ENCODE measurements at places on chromosomes 1 and 21. TPM values are rescaled to one million over a fixed set of nuclear protein-coding genes. Genes with fewer than 3 reads are reported as not detected.

DNA sequence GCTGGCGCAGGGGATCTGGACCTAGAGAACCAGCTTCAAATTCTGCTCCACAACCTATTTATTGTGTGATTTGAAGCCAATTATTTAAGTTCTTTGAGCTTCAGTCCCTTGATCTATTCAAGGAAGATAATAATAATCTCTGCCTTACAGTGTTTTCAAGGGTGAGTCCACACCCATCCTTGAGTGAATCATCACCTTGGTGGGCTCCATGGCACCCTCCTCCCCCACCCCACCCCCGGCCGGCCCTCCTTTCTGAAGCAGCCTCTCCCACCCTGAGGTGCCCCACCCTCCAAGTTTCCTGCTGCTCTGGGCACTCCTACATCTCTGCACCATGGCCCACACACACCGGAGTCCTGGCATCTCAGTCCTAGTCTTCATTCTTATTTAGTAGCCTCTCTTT lies 38.3 kb downstream of the TCP10L start:
- DNase-seq, result no peak

Gene MYCL
- 5.6 TPM for total RNA-seq

DNA sequence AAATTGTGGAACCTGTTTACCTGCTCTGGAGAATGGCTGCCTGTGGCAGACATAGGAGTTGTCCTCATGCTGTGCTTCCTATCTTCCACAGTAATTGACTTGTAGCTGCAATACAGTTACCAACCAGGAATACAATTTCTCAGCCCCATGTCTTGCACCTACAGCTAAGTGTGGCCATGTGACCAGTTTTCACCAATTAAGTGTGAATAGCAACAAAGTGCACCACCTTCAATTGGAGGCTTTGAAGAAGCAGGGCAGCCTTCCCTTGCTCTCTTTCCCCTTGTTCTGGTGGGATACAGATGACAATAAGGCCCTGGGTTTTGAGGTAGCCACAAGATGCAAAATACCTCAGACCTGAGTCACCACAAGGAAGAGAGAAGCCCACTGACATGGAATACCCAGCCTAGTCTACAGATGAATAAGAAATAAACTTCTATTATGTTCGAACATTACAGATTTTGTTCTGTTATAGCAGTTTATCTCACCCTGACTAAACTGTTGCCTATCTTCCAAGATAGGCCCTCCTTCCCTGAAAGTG lies 70.2 kb upstream of the S1PR1 start:
- no peak for DNase-seq

- no peak for DNase-seq
Observed at GRCh38 chr1:221165839-221166500, 286.7 kb downstream of the HLX start.

Gene OR2L13
- total RNA-seq, result not detected

DNA sequence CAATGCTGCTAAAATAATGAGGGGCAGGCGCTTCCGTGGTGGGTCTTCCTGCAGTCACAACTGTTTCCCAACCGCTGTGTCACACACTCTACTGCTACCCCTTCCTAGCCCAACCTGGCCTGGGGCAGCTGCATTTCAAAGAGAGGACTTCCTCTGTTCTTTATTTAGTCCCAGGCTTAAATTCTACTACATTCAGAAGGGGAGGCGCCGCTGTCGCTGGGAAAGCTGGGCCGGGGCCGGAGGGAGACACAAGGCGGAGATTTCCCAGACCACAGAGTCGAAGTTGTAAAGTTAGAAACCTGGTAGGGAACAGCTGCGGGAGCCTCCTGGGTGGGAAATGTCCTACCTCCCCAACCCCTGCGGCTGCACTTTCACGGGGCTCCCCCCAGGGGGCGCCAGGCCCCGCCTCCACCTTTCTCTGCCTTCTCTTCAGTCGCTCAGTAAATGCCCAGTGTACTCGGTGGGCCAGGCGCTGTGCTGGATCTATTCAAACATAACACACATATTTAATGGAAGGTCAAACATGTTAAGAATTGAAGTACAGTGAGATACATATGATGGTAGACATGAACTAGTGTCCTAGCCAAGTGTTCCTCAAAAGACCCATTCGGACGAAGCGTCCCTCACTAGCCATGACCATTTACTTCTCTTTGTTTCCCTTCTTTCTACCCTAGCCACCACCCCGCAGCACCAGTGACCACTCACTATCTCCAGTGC lies 23.1 kb downstream of the DYRK3 start:
- no peak for DNase-seq

DNA sequence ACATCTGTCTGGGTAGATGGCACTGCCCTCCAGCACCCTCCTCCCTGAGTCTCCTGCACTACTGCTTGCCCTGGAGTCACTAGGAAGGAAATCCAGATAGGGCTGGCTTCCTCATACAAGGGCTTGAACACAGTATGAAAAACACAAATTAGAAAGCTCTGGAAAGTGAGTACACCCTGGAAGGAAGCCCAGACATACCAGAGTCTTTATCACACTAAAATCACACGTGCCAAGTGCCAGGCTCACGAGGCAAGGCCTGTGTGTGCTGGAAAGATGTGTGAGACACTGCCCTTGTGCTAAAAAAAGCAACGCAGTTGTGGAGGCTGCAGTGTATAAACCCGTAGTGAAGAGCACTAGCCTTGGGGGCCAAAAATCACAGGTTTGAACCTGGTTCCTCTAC lies 28.3 kb upstream of the S100A7 start:
- DNase-seq, result peak; percentile 46

DNA sequence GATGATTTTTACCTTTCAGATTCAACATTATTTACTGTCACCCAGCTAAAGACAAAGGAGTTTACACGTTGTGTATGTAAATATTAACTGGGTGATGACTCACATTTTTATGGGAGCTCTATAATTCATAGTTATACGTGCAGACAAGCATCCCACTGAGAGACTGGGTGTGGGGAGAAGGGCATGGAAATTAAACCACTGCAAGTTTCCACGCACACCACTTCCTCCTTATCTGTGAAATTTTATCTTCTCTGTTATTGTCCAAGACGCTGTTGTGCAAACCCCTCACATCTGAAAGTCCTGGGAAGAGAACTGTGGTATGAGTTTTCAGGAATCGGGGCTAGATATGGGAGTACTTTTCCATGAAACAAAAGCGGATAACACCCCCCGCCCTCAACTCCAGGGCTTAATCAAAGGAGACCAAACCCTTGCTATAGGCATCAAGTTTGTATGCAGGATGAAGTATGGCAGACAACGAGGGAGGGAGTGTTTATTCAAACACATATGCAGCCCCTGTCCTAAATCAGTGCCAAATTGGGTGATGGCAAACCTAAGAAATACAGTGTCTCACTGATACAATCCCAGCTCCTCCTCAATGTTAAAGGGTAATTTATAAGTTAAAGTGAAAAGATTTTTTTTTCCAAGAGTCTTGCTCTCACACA lies 23.3 kb upstream of the DPT start:
- DNase-seq, result no peak

Gene SLFNL1
- total RNA-seq, result 0.03 TPM

- no peak for DNase-seq
Observed at GRCh38 chr1:243459059-243459458, 203.2 kb downstream of the SDCCAG8 start.

Gene SPRR1A
- 7.7 TPM for total RNA-seq

- no peak for DNase-seq
Observed at GRCh38 chr1:231973830-231974229, 347.2 kb downstream of the DISC1 start.

Gene OR2M3
- not detected for total RNA-seq

GRCh38 chr1:223339861-223340260 lies 24.1 kb downstream of the SUSD4 start:
- no peak for DNase-seq

Gene KRTAP19-1
- total RNA-seq, result not detected

Gene ACKR1
- total RNA-seq, result not detected

Gene ETV3L
- not detected for total RNA-seq

Gene ALPL
- not detected for total RNA-seq
